ENCODE measurements at places on chromosomes 2 and 18. TPM values are rescaled to one million over a fixed set of nuclear protein-coding genes. Genes with fewer than 3 reads are reported as not detected.
A peak's percentile ranks its signal among the peaks of the same experiment; 100 is the strongest.

The ZNF385B gene
- not detected for total RNA-seq

GRCh38 chr2:180647621-180648020, 332.8 kb upstream of the UBE2E3 start:
- H3K36me3 ChIP-seq = no peaks in the 10 kb centered on the region
- no peak for DNase-seq
- H3K4me1 ChIP-seq = no peaks in the 10 kb centered on the region

- no peak for DNase-seq
- H3K4me1 ChIP-seq = peaks cover 10% of the 10 kb centered on the region
- no peaks in the 10 kb centered on the region for H3K36me3 ChIP-seq
- H3K4me3 ChIP-seq = no peak overlapping the region
- H3K27ac ChIP-seq = no peak overlapping the region
Observed at GRCh38 chr18:27564066-27564465, 379.0 kb upstream of the CHST9 start.

The CLHC1 gene
- total RNA-seq = 17.9 TPM

DNA sequence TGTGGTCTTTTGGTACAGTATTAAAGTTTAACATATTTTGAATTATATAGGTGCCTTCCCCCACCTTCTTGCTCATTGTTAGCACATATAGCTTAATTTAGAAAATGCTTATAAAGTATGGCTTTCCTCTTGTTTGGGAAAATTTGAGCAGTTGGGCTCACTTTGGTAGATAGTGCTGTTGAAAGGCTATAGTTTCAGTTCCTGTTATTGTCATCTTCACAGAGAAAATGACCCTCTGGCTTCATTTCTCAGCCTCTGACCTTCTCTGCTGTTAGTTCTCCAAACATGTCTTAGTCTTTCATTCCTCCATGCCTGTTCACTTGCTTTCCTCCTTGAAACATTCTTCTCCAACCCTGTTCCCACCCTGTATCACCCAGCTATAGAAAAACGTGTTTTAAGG, 200.6 kb downstream of the WDR7 start:
- no peak for DNase-seq
- H3K27me3 ChIP-seq = no peaks in the 10 kb centered on the region
- H3K4me3 ChIP-seq = no peak overlapping the region
- H3K4me1 ChIP-seq = no peaks in the 10 kb centered on the region
- no peaks in the 10 kb centered on the region for H3K36me3 ChIP-seq
- H3K27ac ChIP-seq = no peak overlapping the region

DNA sequence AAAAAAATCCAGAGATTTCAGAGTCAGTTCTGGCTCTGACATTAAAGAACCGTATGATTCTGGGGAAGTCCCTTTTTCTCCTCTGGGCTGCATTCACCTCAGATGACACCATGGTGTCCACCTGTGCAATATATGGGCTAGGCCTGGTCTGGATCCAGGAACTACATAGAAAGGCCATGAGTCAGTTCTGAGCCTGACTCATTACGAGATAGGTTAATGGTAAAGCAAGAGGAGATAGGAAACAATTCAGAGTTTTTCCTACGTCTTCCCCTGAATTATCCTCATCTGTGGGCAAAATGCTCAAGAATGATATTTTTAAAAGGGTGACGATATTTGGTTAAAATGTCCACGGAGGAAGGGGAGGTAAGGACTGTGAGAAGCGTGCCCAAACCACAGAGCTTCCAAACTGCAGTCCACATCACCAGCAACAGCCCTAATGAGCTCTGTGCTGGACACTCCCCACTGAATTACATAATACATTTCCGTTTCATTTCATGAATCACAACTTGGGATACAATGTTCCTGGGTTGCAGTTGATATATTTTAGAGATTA, 180.1 kb upstream of the OSR1 start:
- H3K27ac ChIP-seq = no peak overlapping the region
- H3K4me1 ChIP-seq = no peaks in the 10 kb centered on the region
- DNase-seq = no peak
- H3K27me3 ChIP-seq = no peaks in the 10 kb centered on the region
- no peaks in the 10 kb centered on the region for H3K36me3 ChIP-seq

- H3K27ac ChIP-seq = no peak overlapping the region
- H3K4me1 ChIP-seq = peaks cover 4% of the 10 kb centered on the region
Observed at GRCh38 chr2:68915393-68915792, 37.3 kb downstream of the GKN2 start.

The METTL4 gene
- total RNA-seq = 6.4 TPM

DNA sequence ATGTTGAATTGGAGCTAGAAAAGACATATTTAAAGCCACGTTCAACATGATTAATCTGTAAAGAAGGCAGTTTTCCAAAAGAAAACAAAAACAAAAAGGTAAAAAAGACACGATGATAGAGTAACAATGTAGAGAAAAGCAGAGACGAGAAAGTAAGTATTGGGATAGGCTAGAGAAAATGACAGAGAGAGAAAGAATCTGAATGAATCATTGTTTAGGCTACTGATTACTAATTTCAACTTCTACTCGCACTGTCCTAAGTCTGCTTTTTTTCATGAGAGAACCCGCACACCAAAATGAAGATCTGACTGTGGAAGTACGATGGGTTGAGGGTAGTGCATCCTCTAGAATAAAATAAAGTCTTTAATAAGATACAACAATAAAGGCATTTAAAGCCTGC, 1599.2 kb upstream of the TMEFF2 start:
- no peak for DNase-seq
- no peak overlapping the region for H3K4me3 ChIP-seq
- no peaks in the 10 kb centered on the region for H3K4me1 ChIP-seq
- H3K27me3 ChIP-seq = no peaks in the 10 kb centered on the region
- H3K27ac ChIP-seq = no peak overlapping the region
- H3K36me3 ChIP-seq = no peaks in the 10 kb centered on the region

DNA sequence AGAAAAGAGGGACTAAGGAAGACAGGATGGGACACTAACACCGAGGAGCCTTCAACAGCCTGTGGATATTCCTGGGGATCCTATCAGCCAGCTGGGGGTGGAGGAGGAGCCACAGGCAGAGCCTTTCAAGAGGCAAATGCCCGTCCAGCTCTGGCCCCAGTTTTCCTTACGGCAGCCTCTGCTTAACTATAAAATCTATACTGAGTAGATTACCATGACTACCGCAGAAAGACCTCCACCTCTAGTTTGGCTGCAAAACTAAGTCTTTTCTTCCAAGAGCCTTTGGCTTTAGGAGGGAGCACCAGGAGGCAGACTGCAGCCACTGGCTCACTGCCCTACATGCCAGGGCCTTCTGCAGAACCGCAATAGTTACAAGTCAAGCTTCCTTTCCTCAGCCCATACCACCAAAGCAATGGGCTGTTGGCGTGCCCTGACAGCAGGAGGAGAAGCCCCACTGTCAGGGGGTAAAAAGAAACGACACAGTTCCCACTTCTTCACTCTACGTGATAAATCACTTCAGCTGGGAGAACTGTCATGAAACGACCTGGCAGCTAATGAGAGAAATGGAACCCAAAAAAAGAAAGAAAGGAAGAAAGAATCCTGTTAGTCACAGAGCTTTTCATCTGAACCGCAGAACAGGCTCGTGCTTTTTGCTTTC, 25.1 kb upstream of the CREB1 start:
- H3K36me3 ChIP-seq = no peaks in the 10 kb centered on the region
- DNase-seq = no peak
- no peaks in the 10 kb centered on the region for H3K27me3 ChIP-seq
- no peak overlapping the region for H3K27ac ChIP-seq

The GALNT14 gene
- 1.6 TPM for total RNA-seq

The SPATA3 gene
- not detected for total RNA-seq

The CLASP1 gene
- total RNA-seq = 102 TPM

The FSHR gene
- not detected for total RNA-seq

DNA sequence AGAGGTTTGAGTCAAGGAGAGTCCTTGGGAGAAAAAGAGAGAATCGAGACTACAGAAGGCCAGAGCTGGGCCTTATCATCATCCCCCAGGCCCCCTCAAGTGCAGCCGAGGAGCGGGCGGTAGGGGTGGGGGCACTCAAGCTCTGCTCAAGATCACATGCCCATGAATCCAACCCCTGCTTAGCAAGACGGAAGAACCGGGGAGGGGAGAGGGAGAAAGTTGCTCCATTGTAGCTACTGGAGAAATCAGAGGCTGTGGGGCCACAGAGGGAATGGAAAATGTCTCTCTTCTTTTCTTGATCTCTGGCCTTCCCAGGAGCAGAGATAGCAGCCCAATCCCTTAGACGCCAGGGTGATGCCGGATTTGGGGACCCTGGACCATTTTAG, 14.6 kb downstream of the SLC4A3 start:
- peaks cover 21% of the 10 kb centered on the region for H3K4me1 ChIP-seq
- no peaks in the 10 kb centered on the region for H3K27me3 ChIP-seq
- H3K27ac ChIP-seq = no peak overlapping the region
- no peak for DNase-seq
- H3K4me3 ChIP-seq = no peak overlapping the region

- DNase-seq = no peak
- no peaks in the 10 kb centered on the region for H3K4me1 ChIP-seq
- no peaks in the 10 kb centered on the region for H3K36me3 ChIP-seq
Observed at GRCh38 chr2:101843048-101843447, 145.5 kb downstream of the MAP4K4 start.

DNA sequence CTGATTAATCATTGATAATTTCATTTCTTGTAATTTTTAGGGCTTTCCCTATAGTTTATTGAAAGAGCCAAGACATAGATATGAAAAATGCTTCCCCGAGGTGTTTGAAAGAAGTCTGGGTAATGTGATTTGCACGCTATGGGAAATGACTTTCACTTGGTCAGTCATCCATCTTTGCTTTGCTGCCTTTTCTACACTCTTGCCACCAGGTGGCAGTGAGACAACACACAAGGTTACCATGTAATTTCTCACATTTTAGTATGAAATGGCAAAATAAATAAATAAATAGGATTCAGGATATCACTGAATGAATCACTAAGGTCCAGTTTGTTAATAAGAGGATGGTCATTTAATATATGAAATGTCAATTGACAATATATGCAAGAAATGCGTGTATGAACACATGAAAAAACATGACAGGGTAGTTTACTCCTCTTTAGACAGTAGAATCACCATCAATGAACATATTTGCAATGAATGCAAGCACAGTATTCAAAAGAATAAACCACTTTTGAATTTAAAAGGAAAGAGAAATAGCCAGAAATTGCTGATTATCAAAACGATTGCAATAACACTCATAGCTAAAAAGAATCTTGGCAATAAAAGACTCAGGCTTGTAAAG, 52.2 kb upstream of the KCNH7 start:
- H3K4me3 ChIP-seq = no peak overlapping the region
- no peak overlapping the region for H3K27ac ChIP-seq
- H3K36me3 ChIP-seq = no peaks in the 10 kb centered on the region

DNA sequence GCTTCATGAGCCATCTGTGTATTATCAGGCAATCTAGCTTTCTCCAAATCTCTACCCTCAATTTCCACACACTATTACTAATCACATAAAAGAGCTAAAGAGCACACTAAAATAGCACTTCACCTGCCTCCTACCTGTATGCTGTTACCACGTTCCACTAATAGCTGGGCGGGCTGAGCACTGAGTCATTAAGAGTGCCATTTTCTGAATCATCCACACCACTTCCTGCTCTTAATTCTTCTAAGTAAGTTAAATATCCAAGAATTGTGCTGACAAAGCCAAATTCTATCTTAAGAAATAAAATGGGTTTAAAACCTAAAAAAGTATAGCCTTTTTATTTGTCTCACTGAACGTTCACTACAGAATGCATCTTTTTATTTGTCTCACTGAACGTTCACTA, 35.7 kb downstream of the NOL10 start:
- H3K36me3 ChIP-seq = peaks cover 28% of the 10 kb centered on the region
- no peak overlapping the region for H3K4me3 ChIP-seq
- H3K4me1 ChIP-seq = no peaks in the 10 kb centered on the region

The CHRND gene
- not detected for total RNA-seq

The KCNK3 gene
- not detected for total RNA-seq

The COPS8 gene
- 105 TPM for total RNA-seq

DNA sequence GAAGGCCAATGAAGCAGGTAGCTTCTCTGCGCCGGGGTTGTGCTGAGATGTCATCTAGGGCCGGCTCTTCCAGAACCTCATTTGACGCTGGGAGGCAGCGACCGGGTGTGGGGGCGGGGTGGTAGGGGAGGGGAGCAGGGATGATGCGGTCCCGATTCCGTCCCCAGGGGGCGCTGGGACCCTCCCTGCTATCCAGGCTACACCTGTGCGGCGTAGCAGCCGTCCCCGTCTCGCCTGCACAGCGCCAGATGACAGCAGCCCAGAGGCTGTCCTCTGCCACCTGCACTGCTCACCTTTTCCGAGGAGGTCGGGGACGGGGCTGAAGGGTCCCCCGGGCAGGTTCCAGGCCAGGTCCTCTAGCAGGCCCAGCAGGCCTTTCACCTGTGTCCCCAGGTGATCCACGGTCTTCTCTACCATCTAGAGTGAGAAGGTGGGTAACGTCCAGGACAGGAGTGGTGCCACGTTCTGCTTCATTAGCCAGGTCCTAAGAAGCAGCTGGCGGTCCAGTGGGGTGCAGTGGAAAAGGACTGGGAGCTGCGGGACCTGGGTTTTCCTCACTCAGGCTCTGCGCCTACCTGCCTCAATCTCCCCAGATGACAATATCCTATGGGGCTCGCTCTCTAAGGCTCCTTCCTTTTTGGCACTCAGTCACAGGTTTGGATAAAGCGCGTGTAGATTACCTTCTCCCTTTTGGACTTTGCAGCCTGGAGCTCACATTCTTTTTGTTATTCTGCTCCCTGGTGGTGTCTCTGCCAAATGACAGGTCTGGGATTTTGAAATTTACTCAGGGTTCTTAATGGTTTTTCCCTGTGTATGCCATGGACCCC, 56.0 kb upstream of the RAB6C start:
- DNase-seq = peak; percentile 74
- H3K4me3 ChIP-seq = no peak overlapping the region
- no peaks in the 10 kb centered on the region for H3K27me3 ChIP-seq
- H3K36me3 ChIP-seq = no peaks in the 10 kb centered on the region
- H3K4me1 ChIP-seq = no peaks in the 10 kb centered on the region
- H3K27ac ChIP-seq = no peak overlapping the region

DNA sequence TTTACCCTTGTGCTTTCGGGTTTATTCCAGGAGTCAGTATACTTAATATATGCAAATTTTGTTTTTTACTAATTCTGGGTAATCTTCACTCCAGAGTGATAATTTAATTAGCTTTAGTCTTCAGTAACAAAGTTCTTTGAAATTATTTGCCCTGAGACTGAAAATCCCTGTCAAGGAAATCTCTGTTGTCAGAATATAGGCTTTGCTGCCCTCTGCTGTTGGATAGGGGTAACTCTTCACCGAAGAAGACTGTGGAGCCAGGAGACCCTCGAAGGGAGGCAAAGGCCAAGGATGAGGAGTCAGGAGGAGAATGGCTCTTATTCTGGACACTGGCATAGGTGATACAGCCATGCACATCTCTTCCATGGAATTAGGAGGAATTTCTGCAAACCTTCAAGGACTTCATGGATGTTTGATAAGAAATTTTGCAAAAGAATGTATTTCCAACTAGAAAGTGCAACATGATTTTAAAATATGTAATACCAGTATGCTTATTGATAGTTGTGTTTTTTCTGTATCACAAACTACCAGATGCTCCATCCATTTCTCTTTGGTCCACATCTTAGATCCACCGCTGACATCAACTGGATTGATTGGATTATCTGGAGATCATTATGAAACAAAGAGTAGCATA, 182.3 kb downstream of the RDH14 start:
- H3K27ac ChIP-seq = no peak overlapping the region
- H3K36me3 ChIP-seq = no peaks in the 10 kb centered on the region
- H3K4me1 ChIP-seq = no peaks in the 10 kb centered on the region
- no peaks in the 10 kb centered on the region for H3K27me3 ChIP-seq
- H3K4me3 ChIP-seq = no peak overlapping the region

All from Karpas-422 (cell line).